ENCODE measurements at places on chromosomes 2 and 18.

GRCh38 chr2:14626873-14627272 lies 5.6 kb upstream of the LRATD1 start:
- DNase-seq: no peak

GRCh38 chr18:77777163-77777562 lies 527.5 kb downstream of the GALR1 start:
- no peak for DNase-seq

DNA sequence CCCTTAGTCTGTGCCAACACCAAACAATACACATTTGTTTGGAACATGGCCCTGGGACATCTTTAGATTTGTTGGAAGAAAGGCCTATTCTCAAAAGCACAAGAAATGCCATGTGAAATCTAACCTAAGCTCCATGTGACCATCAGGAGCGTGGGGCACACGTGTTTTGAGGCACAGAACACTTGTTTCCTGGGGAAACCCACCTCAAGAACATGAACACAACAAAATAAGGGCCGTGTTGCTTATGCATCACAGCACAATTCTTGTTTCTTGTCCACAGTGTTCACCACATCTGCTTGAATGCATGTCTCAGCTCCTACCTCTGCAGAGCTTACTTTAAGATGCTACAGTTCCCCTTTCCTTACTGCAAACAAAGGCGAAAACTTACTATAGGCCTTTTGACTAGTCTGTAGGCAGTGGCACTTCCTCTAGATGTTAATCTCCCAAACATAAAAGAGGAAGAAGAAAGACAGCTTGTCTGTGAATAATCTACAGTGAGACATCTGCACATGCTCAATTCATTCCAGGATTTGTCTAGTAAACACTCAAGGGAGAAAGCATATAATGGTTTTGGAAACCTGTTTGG lies 165.0 kb downstream of the ANKRD44 start:
- peak; percentile 50 for DNase-seq

GRCh38 chr2:174490051-174490450 lies 3.2 kb upstream of the GPR155 start:
- DNase-seq: peak; percentile 29

- DNase-seq: no peak
These were observed 287.3 kb downstream of the CMPK2 start for GRCh38 chr2:6578416-6578815.

DNA sequence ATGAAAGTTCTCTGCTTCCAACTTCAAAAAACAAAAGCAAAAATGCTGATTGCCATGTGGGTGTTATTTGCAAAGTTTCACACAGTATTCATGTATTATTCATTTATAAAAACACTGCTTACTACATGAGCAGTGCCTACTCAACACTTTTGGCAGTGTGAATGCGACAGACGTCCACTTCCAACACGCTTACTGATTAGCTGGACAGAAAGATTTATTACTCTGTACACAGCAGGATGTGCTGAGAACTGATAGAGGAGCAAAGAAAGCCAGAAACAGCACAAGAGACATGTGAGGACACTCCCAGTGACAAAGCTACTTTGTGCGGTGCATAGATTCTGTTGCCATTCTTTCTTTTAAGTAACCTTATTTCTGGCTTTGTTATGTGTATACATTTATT lies 258.8 kb downstream of the DLGAP1 start:
- DNase-seq: no peak

DNA sequence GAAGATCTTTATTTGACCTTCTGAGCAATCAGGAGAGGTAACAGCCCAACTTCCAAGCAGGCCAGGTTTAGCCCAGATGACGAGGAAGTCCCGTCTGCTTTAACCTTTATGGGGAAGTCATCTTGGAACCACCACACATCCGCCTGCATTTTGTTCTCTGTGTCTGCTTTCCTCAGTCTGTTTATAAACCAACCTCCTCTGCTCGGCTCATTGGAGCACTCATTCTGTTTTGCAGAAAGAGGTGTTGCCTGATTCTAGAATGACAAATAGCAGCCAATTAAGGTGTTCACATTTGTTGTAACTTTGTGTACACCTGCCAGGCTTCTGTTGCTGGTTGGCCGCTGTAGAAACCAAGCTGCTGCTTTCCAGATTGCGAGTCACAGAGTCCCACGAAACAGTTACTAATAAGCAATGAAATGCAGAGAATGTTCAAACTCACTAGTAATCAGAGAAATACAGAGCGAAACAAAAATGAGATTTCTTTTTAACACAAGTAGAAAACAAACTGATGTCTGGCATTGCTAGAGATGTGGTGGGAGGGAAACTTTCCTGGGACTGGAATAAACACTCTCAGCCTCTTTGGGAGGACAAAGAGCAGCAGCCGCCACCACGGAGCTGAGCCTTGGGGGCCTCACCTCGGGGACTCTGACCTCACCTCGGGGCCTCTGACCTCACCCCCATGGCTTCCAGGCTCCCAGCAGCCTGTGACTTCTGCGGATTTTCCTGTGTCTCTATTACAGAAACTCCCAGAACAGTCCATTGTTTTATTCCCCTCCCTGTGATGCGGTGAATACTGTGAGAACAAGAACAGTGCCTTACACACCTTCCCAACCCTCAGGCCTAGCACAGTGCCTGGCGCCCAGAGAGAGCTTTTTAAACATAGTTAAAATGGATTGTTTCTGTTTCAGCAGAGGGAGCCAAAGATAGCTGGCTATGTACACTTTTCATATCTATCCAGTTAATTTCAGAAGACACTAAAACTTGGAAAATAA lies 64.0 kb downstream of the MBP start:
- DNase-seq: no peak

GRCh38 chr18:68763083-68763482 lies 34.8 kb upstream of the CCDC102B start:
- no peak for DNase-seq

- DNase-seq: no peak
These were observed 354.9 kb upstream of the CDH20 start for GRCh38 chr18:60978338-60978737.

- no peak for DNase-seq
These were observed 110.1 kb downstream of the MAIP1 start for GRCh38 chr2:200065477-200065876.

GRCh38 chr2:173696274-173696673 lies 268.9 kb downstream of the SP3 start:
- no peak for DNase-seq

- DNase-seq: no peak
These were observed 32.7 kb downstream of the QPCT start for GRCh38 chr2:37377187-37377532.

DNA sequence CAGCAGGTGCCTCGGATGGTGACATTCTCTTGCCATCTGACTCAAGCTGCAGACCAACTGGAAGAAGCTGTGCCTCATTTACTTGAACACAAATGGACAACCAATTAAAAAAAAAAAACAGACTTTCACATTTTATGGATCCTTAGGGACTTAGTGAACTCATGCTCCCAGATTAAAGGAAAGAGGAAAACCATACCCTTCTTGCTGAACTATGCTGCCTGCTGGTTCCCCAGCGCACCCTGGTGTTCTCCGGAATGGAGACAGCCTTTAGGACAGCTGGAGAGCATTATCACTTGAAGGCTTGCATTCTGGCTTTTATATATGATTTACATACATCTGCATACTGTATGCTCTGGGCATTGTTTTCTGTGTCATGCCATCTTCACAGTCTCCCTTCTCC lies 370.7 kb downstream of the SLC4A3 start:
- no peak for DNase-seq

- DNase-seq: no peak
These were observed 25.4 kb upstream of the ATP5MC3 start for GRCh38 chr2:175206866-175207265.

DNA sequence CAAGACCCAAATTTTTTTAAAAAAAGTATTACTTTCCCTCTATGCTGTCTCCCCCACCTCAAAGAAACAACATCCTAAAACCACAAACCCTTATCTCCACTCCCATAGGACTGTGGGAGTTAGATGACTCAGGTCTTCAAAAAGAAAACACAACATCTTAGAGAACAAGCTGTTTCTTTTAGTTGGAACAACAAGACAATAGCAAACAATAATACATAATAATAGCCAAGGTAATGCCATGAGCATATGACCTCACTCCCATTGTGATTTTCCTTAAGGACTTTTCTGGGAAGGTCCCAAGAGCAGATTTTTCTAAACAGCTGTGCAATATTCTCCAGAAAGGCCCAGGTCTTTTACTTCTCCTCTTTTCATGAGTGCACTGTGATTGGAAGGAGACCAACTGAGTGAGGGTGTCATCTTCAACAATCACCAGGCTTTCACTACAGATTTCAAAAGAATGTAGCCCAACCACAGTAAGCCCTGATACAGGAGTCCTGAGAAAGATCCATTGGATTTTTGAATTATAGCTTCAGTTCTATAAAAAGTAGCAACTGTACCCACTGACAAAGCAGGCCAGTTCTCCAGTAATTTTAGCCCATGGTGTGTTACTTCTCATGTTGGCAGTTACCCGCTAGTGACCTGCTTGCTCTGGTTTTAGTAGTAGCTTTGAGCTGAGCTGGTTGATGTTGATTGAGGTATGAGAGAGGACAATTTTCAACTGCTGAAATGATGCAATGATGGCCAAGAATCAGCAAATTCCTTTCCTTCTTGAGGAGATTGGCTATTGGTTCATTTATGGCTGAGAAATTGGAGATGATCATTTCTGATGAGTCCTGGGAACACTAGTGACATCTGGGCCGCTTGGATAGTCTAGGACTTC lies 144.5 kb upstream of the TCF4 start:
- DNase-seq: no peak

GRCh38 chr2:195898505-195899191 lies 170.0 kb downstream of the DNAH7 start:
- DNase-seq: no peak

DNA sequence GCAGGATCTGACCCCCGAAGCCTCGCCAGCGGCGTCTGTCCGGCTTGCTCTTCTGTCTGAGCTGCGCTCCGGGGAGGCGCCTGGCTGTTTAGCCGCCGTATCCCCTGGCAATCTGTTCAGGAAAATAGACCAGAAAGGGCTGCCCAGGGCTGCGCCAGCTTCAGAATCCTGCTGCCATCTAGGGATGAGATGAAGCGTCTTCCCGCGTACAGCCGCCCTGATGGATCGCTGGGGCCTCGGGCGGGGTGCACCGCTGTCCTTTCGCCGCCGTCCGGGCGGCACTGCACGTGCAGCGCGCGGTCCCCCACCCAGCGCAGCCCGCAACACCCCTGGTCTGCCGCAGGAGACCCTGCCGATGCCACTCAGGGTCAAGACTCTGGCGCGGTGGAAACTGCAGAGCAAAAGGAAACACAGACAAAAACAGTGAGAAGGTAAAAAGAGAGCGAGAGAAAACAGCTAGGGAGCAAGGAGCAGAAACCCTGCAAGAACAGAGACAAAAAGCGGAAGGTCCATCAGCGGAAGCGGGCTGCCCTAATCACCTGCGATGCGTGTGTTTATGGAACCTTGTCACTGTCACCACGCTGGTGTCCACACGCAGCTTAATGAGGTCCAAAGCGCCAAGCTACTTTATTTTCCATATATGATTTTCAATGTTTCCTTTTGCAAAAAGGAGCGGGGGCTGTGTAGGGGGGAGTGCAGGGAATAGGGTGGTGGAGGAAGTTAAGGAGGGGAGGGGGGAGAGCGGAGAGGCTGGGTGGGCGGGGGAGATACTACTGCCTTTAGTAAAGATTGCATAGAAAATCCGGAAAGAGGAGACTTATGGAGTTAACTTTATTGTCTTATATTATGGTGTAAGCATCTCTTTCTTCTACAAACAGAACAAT lies 2113.3 kb upstream of the PIK3C3 start:
- DNase-seq: no peak

- no peak for DNase-seq
These were observed 56.6 kb upstream of the AGPS start for GRCh38 chr2:177335917-177336450.

DNA sequence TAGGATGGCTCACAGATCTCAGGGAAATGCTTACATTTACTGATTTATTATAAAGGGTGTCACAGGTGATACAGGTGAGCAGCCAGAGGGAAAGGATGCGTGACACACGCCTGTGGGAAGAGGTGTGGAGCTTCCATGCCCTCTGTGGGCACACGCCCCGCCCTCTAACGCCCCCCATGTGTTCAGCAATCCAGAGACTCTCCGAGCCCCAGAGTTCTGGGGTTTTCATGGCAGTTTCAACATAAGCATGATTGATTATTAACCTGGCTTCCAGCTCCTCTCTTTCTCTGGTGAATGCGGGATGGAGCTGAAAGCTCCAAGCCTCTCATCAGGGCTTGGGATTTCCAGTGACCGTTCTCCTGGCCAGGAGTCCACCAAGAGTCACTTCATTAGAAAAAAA lies 34.3 kb upstream of the ODC1 start:
- no peak for DNase-seq

- no peak for DNase-seq
These were observed 243.4 kb downstream of the LDLRAD4 start for GRCh38 chr18:13461936-13462335.

- no peak for DNase-seq
These were observed 59.2 kb upstream of the IL1R1 start for GRCh38 chr2:102083393-102083703.

GRCh38 chr2:122707224-122707824 lies 951.9 kb downstream of the TSN start:
- no peak for DNase-seq

DNA sequence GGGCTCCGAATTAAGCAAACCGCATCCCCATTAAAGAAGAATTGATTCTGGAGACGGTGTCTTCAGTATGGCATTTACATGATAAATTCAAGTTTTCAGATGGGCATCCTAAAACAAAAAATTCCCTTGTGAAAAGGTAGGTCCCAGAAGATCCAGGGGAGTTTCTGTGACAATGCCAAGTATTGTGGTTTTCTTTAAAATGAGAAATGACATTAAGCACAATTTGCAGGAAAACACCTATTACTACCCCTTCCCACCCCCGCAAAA lies 689 bp upstream of the YWHAQ start:
- no peak for DNase-seq

- DNase-seq: no peak
These were observed 167.0 kb upstream of the HDAC4 start for GRCh38 chr2:239567786-239568185.

DNA sequence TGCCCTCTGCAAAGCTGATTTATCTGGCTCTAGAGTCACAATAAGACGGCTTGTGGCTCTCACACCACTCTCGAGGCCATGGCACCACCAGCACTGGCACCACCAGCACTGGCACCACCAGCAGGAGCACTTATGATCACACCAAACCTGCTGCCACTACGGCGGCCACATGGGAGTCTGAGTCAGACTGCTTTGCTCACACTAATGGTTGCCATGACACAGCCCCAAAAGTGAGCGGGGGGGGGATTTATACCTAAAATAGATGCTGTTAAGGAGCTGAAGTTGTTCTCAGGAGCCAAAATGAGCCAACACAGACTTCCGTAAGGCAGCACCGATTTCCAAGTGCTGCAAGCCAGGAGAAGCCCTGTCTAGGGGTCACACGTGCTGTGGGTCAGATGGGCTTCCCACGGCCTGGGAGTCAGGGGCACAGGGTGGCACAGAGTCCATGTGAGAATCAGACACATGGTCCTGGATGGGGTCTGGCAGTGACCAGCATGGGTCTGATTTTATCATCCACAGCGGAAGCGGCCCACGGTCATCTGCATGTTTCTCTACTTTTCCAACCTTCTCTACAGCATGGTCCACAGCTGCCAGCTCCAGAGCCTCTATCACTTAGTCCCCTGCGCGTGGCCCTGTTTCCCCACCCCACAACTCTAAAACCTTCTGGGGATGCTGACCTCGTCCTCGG lies 16.7 kb downstream of the DNMT3A start:
- no peak for DNase-seq

- DNase-seq: no peak
These were observed 82.2 kb upstream of the ITGA4 start for GRCh38 chr2:181374781-181375675.

Measured in naive thymus-derived CD8-positive, alpha-beta T cell (primary cell).